ENCODE measurements at places on chromosomes 5 and 9.

DNA sequence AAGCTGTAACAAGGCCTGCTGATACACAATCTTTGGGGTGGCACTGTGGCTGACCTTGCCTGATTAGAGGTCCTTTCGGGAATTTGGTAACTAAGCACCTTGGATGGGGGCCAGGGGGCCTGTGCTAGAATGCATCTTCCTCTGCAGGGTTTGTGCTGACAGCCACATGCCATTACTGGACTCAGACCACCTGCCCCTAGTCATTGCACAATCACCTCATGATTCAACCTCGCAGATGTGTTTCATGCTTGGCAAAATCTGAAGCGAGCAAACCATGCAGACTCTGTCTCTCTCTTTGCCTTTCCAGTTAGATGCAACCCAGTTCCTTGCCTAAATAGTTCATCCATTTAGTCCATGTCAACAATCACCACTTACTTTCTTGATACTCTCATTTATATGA lies 96.5 kb upstream of the ERCC6L2 start:
- DNase-seq, result no peak

- no peak for DNase-seq
Measured at GRCh38 chr5:82858151-82859025, 218.8 kb downstream of the TMEM167A start.

- no peak for DNase-seq
Measured at GRCh38 chr5:9408964-9409363, 136.9 kb downstream of the SEMA5A start.

GRCh38 chr5:78405829-78406750 lies 45.7 kb downstream of the SCAMP1 start:
- DNase-seq, result no peak

DNA sequence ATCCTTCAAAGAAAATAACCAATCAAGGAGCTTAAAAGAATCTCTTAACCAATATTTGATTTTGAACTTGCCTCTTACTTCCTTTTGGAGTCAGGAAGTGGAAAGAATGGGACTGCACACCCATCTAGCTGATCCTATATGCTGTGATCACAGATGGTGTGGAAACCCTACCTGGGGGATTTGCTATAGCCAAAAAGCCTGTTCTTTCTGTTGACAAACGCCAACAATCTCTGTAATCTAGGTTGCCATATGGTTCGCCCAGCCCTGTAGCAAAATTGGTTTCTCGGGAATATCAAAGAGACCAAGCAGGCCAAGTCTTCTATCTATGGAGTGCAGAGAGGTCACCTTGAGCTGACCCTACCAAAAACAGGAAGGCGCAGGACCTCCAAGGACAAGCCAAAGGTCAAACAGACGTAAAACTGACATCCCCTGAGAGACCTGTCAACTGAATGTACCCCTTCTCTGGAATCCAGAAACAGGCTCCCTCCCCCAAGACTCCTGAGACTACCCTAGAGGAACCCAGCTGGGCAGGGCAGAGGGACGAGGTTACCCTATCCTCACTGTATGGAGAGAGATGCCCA lies 19.4 kb downstream of the NRG2 start:
- no peak for DNase-seq

GRCh38 chr5:113178073-113178779 lies 201.6 kb downstream of the DCP2 start:
- no peak for DNase-seq

DNA sequence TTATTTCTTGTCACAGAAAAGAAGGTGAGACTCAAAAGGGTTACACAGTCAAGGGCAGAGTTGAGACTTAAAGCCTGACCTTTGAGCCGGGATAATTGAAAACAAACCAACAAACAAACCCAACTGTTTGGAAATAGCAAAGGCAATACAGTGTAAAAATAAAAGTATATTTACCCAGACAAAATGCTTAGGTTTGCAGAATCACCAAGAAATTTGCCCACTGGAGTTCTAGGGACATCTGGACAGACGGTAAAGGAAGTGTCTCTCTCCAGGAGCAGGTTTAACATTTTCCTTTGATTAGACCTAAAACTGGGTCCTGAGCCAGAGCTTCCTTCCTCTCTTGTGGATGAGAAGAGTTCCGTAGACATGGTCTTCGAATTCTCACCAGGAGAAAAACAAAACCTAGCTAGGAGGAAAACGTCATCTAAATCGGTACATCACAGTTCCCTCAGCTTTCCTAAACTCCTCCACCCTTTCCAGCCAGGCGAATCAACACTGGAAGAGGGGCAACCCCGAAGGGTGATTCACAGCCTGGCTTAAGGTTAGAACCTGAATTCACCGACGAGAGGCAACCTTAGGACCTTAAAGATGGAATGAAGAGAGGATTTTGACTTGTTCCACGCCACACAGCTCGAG lies 673 bp downstream of the CDC25C start:
- DNase-seq, result no peak
